ENCODE measurements at places on chromosomes 6 and 20.

GRCh38 chr6:122969999-122970533 is 26.0 kb upstream of the CLVS2 start:
- no peak for DNase-seq

DNA sequence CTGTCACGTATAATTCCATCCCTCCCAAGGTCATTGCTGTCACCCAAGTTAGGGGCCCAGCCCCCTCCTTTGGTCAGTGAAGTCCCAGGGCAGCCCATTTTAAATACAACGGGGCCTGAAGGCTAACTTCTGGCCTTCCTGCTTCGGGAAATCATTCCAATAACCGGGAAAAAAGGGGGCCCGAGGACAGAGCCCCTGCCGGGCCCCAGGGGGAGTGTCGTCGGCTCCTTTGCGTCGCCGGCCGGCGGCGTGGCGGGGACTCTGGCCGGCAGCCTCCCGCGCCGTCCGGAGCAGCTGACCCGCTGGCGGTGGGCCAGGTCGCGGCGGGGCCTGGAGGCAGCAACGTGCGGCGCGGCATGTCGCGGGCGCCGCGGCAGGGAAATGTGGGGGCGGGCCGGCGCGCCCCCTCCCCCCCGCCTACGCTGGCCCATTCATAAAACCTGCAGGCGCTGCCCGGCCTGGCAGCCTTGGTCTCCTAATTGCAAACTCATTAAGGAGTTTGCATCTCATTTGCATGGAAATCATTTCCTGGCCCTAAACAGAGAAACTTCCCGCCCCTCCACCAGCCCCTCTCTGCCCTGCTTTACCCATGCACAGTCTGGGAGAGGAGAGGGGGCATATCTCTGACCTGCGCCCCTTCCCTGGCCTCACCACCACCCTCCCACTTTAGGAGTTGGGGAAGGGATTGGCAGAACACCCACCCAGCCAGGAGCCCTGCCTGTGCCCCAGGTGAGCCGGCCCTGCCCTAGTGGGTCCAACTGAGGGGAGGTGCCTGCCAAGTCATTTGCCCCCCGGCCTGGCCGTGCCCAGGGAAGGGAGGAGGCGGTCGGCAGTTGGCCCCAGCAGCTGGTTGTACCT is 50.7 kb downstream of the MRPL14 start:
- no peak for DNase-seq

- no peak for DNase-seq
Measured at GRCh38 chr20:43563991-43564390, 5.2 kb downstream of the SGK2 start.

DNA sequence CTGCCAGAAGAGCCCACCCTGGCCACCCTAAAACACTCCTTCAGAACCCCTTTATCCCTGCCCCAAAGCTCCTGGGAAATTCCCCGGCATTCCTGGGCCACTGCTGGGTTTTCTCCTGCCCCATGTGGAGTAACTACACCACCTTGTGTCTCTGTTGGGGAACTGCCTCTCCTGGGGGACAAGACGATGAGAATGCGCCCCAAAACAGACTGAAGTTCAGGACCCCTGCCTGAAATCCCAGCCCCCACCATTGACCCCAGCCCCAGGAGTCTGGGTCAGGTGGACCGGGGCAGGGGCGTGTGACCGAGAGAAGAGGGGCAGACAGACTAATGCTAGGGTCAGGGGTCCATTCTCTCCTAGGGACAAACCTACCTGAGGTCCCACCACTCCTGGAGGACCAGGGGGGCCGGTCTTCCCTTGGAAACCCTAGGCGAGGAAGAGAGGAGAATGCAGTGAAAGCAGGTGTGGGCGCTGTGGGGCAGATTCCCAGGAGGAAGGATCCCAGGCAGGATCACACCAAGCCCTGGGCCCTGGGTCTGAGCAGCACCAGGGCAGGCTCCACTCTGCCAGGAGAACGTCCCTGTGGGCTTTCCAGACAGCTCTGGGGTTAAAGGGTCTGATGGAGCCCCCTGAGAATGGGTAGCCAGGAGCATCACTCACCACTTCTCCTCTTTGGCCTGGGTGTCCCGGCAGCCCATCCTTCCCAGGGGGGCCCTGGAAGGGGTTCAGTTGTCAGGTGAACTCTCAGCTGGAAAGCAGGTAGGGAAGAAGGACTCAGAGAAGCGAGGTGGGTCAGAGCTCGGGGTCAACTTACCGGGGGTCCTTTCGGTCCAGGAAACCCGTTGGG is 19.4 kb downstream of the COL11A2 start:
- DNase-seq: no peak

DNA sequence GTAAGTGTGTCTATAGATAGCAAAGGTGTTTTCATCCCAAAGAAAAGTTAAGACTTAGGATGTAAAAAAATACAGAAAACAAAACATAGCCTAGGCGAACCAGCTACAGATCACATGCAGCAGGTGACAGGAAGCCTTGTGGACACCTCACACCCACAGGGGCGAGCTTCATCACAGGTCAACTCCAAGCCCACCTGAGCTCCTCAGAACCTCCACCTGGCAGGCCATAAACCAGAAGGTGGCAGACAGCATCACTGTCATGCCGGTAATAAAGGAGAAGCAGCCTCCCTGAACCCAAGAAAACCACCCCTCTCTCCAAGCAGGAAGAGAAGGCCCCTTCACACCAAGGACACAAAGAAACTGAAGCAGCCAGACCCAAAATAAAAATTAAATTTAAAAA is 1.0 kb downstream of the RALGAPA2 start:
- no peak for DNase-seq

DNA sequence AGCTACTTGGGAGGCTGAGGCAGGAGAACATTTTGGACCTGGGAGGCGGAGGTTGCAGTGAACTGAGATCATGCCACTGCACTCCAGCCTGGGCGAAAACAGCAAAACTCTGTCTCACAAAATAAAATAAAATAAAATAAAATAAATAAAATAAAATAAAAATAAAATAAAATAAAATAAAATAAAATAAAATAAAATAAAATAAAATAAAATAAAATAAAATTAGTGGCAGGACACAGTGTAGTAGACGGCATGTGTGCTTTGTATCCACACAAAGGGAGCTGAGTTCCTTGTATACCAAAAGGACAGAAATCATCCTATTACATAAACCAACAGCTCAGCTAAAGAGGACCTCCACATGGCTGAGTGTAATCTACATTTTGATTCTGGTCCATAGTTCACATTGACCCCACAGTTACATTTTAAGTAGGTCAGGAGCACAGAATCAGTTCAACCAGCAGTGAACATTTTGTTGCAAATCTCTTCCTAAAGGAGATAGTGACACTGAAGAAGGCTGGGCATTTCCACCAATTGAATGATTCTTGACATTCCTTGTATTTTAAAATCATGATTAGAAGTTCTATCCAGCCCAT is 91.7 kb upstream of the MAP7 start:
- no peak for DNase-seq

DNA sequence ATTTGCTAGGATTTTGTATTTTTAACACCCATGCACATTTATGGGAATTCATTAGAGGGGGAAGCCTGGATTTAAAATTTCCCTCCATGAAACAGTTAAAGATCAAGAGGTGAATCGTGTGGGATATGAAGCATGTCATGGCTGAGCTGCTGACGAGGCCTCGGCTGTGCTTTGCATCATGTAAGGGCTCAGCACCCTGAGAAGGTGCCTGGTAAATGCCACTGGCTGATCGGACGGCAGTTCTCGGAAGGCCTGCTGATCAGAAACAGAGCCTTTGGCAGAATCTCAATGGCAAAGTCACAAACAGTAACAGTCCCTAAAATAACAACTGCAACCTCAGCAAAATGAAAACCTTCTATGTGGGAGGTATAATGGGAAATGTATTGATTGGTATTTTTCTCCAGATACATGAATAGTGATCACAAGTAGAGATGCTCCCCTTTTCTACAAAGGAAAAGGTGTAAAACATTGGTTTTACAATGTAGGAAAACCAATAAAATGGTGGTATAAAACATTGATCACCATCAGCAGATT is 53.0 kb upstream of the FUCA2 start:
- no peak for DNase-seq

DNA sequence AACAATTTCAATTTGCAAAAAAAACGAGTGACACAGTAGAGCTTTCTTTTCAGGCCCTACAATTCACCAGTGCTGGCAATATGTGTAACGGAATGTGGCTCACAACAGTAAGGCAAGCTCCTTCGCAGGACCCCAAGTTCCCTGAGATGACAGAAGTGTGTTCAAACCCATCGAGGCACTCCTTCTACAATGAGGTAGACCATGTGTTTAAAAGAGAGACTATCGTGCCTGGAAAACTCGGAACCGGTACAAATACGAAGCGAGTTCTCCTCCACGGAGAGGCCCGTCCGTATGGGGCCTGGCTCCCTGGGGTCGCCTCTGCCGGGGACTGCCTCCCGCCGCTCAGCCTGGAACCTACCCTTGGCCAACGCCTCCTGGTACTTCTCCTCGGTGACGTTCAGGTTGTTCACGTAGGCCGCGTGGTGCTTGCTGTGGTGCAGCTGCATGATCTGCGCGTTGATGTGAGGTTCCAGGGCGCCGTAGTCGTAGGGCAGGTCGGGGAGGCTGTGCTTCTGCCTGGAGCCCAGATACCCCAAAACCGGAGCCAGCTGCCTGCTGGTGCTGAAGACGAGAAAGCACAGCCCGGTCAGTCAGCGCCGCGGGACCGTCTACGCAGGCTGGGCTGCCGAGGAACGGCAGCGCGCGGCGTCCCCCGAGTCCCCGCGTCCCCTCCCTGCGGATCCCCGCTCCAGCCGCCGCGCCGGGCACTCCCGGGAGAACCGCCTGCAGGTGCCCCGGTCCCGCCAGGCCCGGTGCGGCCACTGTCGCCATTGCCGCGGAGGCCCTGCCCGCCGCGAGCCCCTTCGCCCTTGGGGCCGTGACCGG is 526 bp downstream of the SOD2 start:
- DNase-seq: peak; percentile 61

DNA sequence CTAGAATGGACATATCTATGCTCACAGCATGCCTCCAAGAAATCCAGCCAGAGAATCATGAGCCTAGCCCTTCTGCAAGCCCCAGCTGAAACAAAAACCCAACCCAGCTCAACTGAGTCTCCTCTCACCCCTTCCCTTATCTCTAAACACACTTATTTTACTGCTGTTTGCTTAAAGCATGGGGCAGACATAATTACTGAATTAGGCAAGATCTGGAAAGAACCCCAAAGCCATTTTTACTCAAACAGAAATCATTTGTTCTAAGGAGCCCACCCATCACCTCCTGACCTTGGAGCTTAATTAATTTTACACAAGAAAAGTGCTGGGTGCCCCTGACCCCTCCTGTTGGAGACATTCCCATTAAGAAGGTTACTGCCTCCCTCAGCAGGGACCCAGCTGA is 291.6 kb downstream of the MAFB start:
- no peak for DNase-seq
